ENCODE measurements at places on chromosomes 12 and 14.

- peak; percentile 65 for DNase-seq
Observed at GRCh38 chr12:104750061-104750460, 208.0 kb downstream of the SLC41A2 start.

GRCh38 chr12:19915392-19916195, 452.7 kb upstream of the PDE3A start:
- DNase-seq = no peak

DNA sequence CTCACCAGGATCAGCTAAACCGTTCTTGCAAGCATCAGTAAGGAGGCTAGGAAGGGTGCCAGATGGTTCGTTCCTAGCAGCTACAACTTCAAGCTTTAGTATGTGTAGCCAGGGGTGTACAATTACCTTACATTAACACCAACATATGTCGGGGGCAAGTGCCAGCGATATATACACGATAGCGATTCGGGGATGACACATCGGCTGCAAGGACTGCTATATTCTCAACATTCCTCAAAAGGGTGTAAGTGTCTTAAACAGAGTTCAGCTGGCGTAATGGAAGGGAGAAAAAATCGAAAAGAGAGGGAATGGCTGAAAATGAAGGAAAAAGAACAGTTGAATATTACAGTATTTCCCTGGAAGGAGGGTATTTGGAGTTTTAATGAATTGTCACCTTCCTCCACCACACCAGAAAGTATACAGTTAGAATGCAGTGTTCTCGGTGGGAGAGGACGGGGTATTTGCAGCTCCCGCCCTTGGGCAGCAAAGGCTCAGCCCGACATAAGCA, 545 bp downstream of the LIMA1 start:
- DNase-seq = no peak

DNA sequence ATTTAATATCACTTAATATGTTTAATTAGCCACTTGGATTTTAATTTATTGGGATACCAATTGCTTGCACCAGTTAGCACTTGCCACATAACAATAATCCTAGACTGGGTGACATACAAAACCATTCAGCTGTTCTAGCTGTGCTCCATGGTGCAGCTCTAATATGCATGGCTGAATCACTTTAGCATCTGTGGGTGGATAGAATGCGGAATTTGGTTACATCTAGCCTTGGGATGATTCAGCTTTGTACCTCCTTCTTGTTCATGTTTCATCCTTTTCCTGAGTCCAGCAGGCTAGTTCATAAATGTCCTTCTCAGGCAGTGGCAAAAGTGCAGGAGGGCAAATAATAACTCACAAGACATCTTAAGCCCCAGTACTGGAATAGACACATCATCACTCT, 1263.0 kb downstream of the LRFN5 start:
- no peak for DNase-seq

DNA sequence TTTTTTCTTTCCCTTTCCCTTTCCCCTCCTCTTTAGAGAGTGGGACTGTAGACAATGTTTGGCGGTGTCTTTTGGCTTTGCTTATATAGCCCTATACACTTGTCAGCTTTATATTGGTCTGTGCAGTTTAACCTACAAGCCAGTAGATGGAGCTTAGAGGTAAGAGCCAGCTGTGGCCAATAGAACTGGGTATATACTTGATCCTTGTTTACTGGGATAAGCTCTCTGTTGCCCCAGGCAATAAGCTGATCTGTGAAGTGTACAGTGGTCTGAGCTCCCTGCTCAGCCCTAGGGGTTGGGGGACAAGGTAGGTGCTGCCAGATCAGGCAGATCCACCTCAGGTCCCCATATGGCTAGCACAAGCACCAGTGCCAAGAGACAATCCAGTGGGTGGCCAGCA, 434.1 kb downstream of the NOVA1 start:
- no peak for DNase-seq

DNA sequence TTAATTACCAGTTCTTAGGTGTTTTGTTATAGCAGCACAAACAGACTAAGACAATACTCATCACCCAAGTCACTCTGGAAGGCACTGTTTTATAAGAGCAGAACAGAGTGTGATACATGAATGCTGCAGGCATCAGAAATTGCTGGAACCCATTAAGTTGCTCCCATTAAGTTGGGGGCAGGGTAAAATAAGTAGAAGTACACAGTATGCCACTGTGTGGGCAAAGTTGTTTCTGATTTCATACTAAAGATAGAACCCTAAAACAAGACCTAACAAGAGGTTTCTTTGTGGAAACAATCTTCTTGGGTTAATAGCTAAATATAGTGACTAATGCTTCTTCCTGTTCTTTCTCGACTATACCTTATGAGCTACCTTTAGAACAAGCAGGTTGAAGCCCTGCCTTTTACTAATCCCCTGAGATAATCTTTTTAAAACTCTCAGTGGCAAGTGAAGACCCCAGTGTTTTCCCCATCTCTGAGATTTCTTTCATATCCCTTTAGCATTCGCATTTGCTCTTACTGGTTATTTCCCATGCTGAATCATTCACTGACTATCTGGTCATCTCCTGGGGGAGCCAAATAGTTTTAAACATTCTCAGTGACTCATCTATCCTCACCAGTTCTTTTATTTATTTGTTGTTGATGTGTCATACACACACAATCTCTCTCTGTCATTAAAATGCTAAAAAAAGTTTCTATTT, 52.3 kb downstream of the SOCS2 start:
- peak; percentile 31 for DNase-seq

- DNase-seq = no peak
Observed at GRCh38 chr12:3177778-3178425, 100.7 kb downstream of the TSPAN9 start.

DNA sequence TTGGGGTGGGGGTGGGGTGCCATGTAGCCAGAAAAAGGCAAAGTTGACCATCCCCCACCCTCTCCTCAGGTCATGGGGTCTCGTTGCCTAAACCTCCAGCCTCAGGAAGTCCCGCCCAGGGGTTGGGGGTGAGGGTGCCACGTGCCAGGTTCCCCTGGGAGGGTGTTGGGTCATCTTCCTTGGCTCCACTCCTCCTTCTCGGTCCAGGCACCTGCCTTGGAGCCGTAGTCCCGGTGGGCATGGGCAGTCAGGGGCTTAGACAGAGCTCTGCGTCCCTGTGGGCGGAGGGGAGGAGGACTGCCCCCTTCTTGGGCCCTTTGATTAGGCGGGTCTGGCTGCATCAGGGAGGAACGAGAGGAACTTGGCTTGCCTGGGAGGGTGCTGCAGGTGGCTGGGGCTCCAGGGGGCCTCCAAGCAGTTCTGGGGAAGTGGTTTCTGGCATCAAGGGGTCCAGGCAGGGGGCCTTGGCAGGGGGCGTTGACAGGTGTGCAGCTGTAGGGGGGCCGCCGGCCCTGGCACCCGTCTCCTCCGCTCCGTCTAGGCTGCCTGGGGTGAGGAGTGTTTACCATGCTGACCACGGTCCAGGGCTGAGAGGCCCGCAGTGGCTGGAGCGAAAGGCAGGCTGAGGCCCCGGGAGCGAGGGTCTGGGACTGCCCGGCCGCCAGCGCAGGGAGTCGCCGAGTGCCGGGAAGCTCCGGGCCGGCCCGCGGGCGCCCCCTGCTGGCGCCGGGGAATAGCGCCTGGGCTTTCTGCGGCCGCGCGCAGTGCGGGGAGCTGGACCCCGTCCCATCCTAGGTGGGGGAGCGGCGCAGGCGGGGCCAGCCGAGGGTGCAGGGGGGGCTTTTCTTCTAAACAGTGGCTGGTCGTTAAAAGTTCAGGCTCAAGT, 7.9 kb downstream of the SETD1B start:
- DNase-seq = no peak

GRCh38 chr12:95621725-95622124, 70.4 kb upstream of the USP44 start:
- DNase-seq = no peak

GRCh38 chr14:99781091-99781490, 12.1 kb upstream of the EML1 start:
- DNase-seq = no peak

DNA sequence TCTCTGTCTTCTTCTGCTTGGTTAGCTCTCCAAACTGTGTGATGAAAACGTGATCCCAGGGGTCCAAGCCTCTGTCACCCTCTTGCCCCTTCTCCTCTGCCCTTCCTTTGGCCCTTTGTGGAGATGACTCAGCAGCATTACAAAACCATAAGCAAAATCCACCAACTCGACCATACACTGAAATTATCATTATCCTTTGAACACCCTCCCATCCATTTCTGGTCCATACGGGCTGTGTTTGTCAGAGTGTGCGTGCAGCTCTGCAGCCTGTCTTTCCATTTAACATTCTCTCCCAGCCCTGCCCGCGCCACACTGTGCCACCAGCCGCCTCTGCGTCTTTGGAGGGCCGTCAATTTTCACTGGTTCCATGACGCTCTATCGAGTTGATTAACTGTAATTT, 69.2 kb downstream of the SLC25A47 start:
- DNase-seq = no peak

- DNase-seq = no peak
Observed at GRCh38 chr14:57796556-57796955, 69.3 kb downstream of the SLC35F4 start.

GRCh38 chr14:95519699-95520098, 3.2 kb upstream of the SYNE3 start:
- no peak for DNase-seq

GRCh38 chr12:109473006-109473405, 4.1 kb downstream of the KCTD10 start:
- DNase-seq = no peak

DNA sequence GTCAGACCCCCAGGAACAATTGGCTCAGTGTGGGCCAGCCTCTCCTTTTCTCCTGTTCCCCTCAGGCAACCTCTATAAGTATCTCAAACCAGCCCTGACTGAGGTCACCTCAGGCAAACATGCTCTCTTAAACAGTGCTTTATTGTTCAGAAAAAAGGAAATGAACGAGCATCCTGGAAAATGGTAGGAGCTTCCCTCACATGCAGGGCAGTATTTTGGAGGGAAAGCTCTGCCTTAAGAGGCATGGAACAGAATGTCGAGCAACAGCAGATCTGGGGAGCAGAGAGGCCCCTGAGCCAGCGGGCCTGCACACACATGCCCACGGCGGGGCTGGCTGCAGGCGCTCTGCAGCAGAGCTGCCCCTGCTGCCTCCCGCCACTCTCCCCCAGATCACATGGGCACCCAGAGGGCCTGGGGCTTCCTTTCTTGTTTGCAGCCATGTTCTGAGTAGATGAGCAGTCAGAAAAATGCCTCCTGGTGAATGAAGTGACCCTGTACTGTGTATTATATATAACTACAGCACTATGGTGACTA, 42.0 kb downstream of the MOK start:
- DNase-seq = no peak

- no peak for DNase-seq
Observed at GRCh38 chr12:32493282-32493681, 93.9 kb downstream of the FGD4 start.

DNA sequence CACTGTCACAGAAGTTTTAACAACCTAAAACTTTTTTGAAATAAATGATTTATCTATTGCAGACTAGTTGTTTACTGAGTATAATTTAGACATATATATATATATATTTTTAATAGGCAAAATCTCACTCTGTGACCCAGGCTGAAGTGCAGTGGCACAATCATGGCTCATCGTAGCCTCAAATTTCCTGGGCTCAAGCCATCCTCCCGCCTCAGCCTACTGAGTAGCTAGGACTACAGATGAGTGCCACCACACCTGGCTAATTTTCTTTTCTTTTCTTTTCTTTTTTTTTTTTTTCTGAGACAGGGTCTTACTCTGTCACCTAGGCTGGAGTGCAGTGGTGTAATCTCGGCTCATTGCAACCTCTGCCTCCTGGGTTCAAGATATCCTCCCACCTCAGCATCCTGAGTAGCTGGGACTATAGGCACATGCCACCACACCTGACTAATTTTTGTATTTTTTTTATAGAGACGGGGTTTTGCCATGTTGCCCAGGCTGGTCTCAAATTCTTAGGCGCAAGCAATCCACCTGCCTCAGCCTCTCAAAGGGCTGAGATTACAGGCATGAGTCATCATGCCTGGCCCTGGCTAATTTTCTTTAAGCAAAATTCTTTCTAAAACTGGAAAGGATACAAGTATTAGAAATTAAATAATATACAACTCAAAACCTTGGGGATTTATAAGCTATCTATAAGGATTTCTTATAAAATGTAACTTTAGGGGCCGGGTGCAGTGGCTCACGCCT, 23.1 kb downstream of the EEA1 start:
- no peak for DNase-seq

DNA sequence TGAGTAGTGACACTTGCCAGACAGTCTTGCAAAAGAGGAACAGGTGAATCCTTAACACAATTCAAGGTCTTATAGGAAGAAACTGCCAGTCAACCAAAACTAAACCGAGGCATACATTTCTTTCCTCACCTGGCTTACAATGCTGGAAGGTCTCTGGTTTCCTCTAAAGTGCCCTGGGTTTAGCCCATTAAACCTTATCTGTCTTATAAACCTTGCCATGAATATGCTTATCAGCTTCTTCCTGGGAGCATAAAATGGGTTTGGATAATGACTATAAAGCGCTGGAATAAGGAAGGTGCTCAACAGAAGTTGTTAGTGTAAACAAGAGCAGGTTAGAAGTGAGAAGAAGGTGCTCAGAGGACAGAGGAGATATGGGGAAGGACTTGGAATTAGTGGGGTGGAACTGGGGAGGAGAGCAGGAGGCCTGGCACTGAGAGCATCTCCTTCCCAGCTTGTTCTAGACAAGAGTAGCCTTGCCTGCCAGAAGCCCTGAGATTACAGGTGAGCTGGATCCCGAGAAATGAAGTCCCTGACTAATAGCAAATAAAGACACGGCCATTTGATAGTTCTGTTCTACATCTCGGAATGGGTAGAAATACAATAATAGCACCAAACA, 14.1 kb upstream of the GPRC5A start:
- no peak for DNase-seq

DNA sequence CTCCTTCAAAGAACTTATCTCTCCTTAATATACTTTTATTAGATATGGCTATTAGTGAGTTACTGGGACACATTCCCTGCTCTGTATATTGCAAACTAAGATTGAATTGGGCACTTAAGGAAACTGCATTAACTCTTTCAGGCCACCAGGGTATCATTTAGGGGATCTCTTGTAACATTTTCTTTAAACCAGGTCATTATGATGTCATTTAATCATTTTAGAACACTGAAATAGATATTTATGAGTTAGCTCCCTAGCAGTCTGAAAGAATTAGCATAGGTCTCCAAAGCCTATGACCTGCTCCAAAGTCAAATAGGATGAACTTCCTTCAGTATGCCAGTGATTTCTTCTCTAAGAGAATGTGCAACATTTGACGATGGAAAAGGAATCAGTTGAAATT, 506.9 kb downstream of the FOXG1 start:
- no peak for DNase-seq

DNA sequence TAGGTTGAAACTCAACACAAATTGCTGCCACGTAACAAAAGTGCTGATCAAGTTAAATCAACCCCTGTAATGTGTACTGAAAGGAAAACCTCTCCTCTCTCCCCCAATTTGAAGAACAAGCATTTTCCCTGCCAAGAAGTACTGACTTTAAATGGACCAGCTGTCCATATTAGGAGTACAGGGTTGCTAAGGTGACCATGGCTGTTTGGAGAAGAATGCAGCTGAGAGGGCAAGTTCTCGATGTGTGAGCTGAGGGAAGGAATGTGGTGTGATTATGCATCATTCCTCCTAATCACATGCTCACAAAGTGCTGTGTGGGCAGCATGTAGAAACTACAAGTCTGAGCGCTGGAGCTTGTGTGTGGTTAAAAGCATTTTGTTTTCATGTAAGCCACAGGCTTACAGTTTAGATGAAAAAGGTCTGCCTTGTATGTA, 50.9 kb upstream of the CCT2 start:
- no peak for DNase-seq

- no peak for DNase-seq
Observed at GRCh38 chr12:129552996-129553750, 350.7 kb downstream of the TMEM132D start.
